NCI-H2081 (cell line): ENCODE measurements at places on chromosomes 7 and 10.

GRCh38 chr10:71795248-71795647 lies 21.9 kb upstream of the VSIR start:
- DNase-seq: no peak

GRCh38 chr7:85135977-85136376 lies 50.9 kb downstream of the SEMA3D start:
- DNase-seq: no peak

- DNase-seq: no peak
These were observed 22.7 kb upstream of the ZCCHC24 start for GRCh38 chr10:79468015-79468560.

- no peak for DNase-seq
These were observed 24.8 kb upstream of the EIF5AL1 start for GRCh38 chr10:79487296-79488194.

GRCh38 chr10:48695636-48696534 lies 11.2 kb downstream of the WDFY4 start:
- no peak for DNase-seq
